ENCODE measurements at places on chromosomes 2 and 18.

- DNase-seq: no peak
Measured at GRCh38 chr2:166117491-166117890, 10.3 kb downstream of the SCN1A start.

GRCh38 chr2:237725661-237726060, 72.9 kb upstream of the RBM44 start:
- DNase-seq: no peak

- DNase-seq: no peak
Measured at GRCh38 chr2:181241797-181242196, 215.4 kb upstream of the ITGA4 start.

DNA sequence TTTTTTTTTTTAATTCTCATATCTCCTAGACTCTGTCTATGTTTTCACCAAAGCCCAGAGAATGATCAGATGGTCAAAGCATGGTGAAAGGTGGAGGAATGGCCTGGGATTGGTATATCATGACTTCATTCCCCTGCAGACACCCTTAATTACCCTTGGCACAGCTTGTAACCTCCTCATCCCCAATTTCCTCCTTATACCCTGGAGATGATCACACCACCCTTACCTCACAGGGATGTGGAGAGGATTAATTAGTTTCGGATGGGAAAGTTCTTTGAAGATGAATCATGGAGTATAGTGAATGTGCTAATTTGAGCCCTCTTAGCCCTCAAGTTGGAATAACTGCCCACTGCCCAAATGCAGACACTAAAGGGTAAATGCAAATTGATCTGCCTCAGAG, 138.0 kb upstream of the LYPD6 start:
- no peak for DNase-seq

- no peak for DNase-seq
Measured at GRCh38 chr2:168465594-168465993, 9.5 kb downstream of the CERS6 start.

GRCh38 chr2:60331115-60331809, 222.2 kb downstream of the BCL11A start:
- no peak for DNase-seq

DNA sequence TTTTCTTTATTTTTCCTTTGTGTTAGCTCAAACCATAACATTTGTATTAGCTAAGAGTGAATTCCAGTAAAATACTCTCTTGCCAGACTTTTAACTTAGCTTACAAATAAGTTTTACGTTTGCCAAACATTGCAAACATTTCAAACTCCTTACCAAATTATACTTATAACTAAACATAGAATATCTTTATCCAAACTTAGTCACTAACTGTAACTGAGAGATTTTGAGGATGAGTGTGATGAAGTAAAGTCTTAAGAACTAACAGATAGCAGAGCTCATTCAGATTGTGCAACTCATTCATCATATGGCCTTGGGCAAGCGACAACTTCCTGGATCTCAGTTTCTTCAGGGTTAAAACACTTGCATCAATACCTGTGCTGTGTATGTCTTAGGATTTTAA, 533.7 kb downstream of the TDRD15 start:
- DNase-seq: no peak

GRCh38 chr2:64054161-64054915, 35.1 kb upstream of the VPS54 start:
- no peak for DNase-seq

GRCh38 chr18:44130376-44130942, 550.2 kb upstream of the SETBP1 start:
- DNase-seq: peak; percentile 41

DNA sequence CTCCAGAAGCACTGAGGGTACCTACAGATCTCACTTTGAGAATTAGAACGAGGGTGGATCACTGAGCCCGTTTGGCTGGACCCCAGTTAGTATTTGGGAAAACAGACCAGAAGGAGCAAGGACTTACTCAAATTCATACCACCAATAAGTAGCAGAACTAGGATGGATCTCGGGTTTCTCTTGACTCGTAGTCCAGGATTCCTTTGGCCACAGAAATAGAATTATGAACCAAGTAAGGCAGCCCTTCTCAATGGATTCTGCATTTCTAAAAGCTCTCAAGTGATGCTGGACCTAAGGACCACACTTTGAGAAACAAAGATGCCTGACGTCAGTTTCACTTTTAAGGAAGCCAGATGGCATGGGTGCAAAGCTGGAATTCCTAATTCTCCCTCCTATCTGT, 153.0 kb downstream of the KLHL29 start:
- no peak for DNase-seq

- no peak for DNase-seq
Measured at GRCh38 chr2:15940661-15941480, 521 bp downstream of the MYCN start.

GRCh38 chr2:119387381-119388129, 20.8 kb downstream of the DBI start:
- DNase-seq: peak; percentile 40

DNA sequence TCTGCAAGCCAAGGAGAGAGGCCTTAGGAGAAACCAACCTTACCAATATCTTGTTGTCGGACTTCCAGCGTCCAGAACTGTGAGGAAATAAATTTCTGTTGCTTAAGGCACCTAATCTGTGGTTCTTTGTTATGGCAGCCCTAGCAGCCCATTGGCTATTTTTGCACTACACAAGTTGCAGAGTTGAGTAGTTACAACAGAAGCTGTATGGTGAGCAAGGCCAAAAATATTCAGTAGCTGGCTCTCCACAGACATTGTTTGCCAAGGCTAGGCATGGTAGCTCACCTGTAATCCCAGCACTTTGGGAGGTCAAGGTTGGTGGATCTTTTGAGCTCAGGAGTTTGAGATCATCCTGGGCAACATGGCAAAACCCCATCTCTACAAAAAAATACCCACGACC, 27.1 kb upstream of the SCYGR1 start:
- no peak for DNase-seq

GRCh38 chr2:3895021-3895420, 191.6 kb downstream of the DCDC2C start:
- DNase-seq: no peak

DNA sequence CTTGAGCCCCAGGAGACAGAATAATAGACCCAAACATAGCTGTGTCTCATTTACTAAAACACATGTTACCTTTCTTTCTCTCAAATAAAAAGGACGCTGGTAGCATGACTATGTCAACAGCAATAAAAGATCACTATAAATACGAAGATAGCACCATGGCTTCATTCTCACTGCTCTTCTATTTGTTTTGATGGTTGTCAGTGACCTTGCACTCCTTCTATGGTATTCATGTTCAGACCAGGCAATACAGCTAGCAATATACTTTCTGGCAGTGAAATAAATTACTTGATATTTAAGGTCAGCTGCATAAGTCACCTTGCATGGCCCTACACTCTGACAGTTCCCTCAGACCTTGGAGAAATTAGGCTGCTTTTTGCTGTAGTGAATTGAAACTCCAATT, 263.2 kb upstream of the CDH7 start:
- DNase-seq: no peak

- DNase-seq: no peak
Measured at GRCh38 chr2:15864176-15864769, 76.1 kb upstream of the MYCN start.

DNA sequence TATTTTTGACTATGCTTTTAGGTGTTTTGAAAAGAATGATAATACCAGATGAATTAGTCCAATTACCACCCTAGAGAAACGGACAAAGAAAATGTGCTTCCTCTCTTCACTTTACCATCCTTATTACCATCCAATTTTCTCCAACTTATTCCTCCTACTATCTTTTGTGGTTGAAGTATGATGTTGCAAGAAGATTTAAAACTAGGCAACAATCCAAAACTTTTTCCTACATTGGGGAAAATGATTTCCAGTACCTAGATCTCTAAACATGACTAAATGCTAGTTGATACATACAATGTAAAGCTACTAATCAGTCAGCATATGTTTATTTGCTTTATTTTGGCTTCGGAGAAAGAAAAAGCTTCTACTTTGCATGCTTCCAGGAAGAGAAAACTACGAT, 355.0 kb upstream of the LYPD1 start:
- DNase-seq: no peak

DNA sequence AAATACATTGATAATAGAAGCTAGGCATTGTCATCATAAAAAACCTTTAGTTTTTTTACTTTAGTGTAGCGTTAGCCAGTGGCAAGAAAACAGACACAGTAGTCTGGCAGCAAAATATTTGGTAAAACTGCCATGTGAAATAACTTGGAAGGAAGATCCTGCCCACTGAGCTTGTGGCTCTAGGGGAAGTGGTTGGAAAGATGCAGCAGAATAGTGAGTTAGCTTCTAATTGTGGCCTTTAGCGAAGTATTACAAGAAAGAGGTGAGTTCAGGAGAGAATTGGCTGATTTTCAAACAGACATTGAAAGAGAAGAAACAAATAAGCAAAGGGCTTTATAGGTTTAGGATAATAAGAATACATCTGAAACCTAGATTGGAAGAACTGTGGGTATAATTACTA, 1887.8 kb upstream of the CELF4 start:
- no peak for DNase-seq

- no peak for DNase-seq
Measured at GRCh38 chr2:222042666-222043065, 256.1 kb downstream of the PAX3 start.

GRCh38 chr2:197513915-197514314, 2.0 kb upstream of the MOB4 start:
- DNase-seq: no peak

- DNase-seq: no peak
Measured at GRCh38 chr2:73877071-73877802, 15.6 kb upstream of the ACTG2 start.

GRCh38 chr2:19686439-19686838, 215.3 kb downstream of the TTC32 start:
- DNase-seq: no peak

GRCh38 chr18:79381811-79382311, 13.9 kb upstream of the NFATC1 start:
- no peak for DNase-seq

- no peak for DNase-seq
Measured at GRCh38 chr18:23875966-23876895, 138.3 kb upstream of the TTC39C start.

DNA sequence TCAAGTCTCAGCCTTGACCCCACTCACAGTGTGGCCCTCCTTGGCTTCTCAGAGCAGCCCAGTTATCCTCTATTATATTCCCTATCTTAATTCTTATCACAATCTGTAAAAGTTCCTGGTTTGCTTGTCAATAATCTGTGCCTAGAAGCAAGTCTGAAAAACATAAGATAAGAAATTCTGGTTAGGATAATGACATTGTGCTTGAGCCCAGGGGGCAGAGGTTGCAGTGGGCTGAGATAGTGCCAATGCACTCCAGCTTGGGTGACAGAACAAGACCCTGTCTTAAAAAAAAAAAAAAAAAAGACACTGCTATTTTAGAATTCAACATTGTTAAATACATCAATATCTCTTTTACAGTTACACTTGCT, 63.9 kb downstream of the TMEM131 start:
- DNase-seq: no peak

- peak; percentile 56 for DNase-seq
Measured at GRCh38 chr2:241156971-241157441, 6.7 kb downstream of the PPP1R7 start.

DNA sequence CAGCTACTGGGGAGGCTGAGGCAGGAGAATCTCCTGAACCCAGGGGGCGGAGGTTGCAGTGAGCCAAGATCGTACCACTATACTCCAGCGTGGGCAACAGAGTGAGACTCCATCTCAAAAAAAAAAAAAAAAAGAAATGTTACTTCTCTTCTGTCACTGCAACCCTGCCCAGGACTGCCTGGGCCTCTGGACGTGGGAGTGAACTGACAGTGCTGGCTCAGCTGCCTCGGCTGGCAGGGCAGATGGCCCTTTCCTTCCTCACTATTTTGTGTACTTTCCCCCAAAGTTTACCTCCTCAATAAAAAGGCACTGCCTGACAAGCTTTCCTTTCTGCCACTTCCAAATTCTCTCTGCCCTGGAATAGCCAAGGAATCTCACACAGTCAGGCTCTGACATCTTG, 12.5 kb upstream of the GPR155 start:
- DNase-seq: no peak

Measured in smooth muscle cell of the brain vasculature (primary cell).